ENCODE measurements at places on chromosomes 1 and 21. TPM values are rescaled to one million over a fixed set of nuclear protein-coding genes. Genes with fewer than 3 reads are reported as not detected.

DENND2C gene
- total RNA-seq = 4.1 TPM

IGSF21 gene
- total RNA-seq = not detected

PTCH2 gene
- total RNA-seq = 0.33 TPM

NBPF3 gene
- 29.3 TPM for total RNA-seq

CHI3L1 gene
- 14.8 TPM for total RNA-seq

ERG gene
- total RNA-seq = 0.44 TPM

XCL1 gene
- not detected for total RNA-seq

TRIM17 gene
- 0.15 TPM for total RNA-seq

ZNF697 gene
- total RNA-seq = 7.9 TPM

PRAMEF17 gene
- total RNA-seq = not detected

SCYL3 gene
- total RNA-seq = 12.8 TPM

PTGFR gene
- 68.3 TPM for total RNA-seq

TIE1 gene
- total RNA-seq = 0.17 TPM

C4BPB gene
- total RNA-seq = not detected

CFH gene
- total RNA-seq = 128 TPM

APCS gene
- total RNA-seq = not detected

LRRIQ3 gene
- 0.83 TPM for total RNA-seq

CD2 gene
- total RNA-seq = under 0.01 TPM

GLRX2 gene
- 15.7 TPM for total RNA-seq

LCE3D gene
- not detected for total RNA-seq

OPRD1 gene
- total RNA-seq = under 0.01 TPM

ATF3 gene
- total RNA-seq = 5.8 TPM

NKAIN1 gene
- total RNA-seq = 0.33 TPM

CCDC185 gene
- 0.17 TPM for total RNA-seq

PRELP gene
- 4.3 TPM for total RNA-seq

PGLYRP4 gene
- total RNA-seq = not detected

ADPRS gene
- total RNA-seq = 27.6 TPM

HEYL gene
- not detected for total RNA-seq

FBXO44 gene
- 28.8 TPM for total RNA-seq

SELENBP1 gene
- total RNA-seq = 120 TPM

LRRC53 gene
- not detected for total RNA-seq

FAM3B gene
- total RNA-seq = not detected

ICOSLG gene
- total RNA-seq = under 0.01 TPM

COX20 gene
- total RNA-seq = 8.8 TPM

C1orf226 gene
- total RNA-seq = 0.17 TPM

HES2 gene
- 1.3 TPM for total RNA-seq

PWP2 gene
- total RNA-seq = 6.5 TPM
